ENCODE measurements at places on chromosomes 13 and 19. TPM values are rescaled to one million over a fixed set of nuclear protein-coding genes. Genes with fewer than 3 reads are reported as not detected.

SERPINE3 gene
- 0.17 TPM for total RNA-seq

- DNase-seq, result no peak
Observed at GRCh38 chr13:47646298-47646697, 354.8 kb downstream of the SUCLA2 start.

DNA sequence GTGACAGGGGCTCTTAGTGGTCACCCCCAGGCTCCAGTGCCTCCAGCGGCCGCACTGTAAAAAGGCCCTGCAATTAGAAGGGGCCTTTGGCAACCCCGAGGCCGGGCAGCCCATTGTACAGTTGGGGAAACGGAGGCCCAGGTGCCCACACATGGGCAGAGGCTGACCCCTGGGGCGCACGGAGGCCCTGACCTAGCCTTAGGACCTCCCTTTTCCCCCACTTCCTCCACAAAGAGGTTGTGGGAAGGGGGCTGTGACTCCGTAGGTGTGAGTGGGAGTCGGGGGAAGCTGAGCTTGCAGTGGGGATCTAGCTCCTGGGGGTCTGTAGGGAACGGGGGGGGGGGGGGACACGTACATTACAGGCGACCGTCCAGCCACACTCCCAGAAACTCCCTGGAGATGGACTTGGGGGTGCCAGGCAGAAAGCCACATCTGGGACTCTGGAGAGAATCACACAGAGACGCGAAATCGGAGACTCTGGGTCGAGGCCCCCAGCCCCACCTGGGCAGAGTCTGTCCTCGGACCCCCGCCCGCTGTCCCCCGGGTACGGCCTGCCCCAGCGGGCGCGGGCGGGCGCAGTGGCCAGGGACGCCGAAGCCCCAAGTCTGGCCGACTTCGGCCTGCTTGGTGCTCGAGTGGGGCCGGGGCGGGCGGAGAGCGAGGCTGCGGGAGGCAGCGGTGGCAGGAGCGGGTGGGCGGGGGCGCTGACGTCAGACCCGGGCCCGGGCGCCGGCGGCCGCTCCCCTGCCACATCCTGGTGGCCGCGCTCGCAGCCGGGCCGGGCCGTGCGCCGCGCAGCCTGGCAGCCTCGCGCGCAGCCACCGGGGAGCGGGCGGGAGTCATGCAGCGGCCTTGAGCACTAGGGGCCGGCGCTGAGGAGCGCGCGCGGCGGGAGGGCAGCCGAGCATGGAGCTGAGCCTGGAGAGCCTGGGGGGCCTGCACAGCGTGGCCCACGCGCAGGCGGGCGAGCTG is at the start of gene ONECUT3:
Gene ONECUT3 (plus strand): TSS at position 750 of the 972 bp plus-strand sequence. CDS start 157 bp downstream, at position 907.
- DNase-seq, result no peak

DNA sequence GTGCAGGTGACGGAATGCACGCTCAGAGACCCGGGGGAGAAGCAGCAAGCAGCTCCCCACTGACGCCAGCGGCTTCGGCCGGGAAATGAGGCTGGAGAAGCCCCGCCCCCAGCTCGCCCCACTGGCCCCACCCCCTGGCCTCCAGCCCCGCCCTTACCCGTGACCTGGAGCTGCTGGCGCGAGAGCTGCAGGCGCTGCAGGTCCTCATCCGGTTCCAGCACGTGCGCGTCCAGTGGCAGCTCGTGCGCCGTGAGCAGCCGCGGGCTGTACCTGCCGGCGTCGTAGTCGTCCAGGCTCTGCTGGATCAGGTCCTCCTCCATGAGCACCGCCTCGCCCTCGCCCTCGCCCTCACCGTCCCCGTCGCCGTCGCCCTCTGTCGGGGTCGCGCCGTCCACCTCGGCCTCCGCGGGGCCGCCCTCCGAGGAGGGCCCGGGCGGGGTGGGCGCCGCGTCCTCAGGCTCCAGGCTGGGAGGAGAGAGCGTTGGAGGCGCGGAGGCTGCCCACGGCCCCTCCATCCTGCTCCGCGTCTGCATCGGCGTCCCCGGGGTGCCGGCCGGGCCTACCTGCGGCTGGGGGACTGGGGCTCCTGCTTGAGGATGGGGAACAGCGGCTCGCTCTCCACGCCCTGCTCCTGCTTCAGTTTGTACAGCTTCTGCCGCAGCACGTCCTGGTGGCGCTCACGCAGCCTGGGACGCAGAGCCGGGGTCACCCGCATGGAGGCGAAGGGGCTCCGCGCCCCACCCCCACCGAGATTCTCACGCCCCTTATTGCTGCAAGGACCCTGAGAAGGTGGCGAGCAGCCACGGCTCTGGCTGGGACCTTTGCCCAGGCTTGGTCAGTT is 6.4 kb upstream of the TBXA2R start:
- DNase-seq, result no peak

PSG2 gene
- total RNA-seq, result not detected

Measured in mammary epithelial cell (primary cell).